NCI-H774 (cell line): ENCODE measurements at places on chromosomes 1 and 21.

DNA sequence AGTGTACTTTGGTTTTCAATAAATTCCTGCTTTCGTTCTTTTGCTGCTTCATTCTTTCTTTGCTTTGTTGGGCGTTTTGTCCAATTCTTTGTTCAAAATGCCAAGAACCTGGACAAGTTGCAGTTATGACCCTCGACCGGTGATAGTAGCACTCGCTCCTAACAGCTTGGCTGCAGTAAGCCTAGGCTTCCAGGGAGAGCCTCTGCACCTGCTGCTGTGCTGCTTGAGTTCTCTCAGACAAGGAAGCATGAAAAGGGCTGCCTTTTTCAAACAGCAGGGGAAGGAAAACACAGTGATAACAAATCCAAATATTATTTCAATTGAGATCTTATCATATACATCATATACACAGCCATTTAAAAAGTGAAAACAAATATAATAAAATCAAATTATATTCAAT lies 12.8 kb upstream of the RIPK4 start:
- DNase-seq, result no peak

GRCh38 chr1:41540886-41541591 lies 56.6 kb upstream of the EDN2 start:
- no peak for DNase-seq

- DNase-seq, result no peak
These were observed 14.1 kb upstream of the ZNF436 start for GRCh38 chr1:23383577-23384311.

DNA sequence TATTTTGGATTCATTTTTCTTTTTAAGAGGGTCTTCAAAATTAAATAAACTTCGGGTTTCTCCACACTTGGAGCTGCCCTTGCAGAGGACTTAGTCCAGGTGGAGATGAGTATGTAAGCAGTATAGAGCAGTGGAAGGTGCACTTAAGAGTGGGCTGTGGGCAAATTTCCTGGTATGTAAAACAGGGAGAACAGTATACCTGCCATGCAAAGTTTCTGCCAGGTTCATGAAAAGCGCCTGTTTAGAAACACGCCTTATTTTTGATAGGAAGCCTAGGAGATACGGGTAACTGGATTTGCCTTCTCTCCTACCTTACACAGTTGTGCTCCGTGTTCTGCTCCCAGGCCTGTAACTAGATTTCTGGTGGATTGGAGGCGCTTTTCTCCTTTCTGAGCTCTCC lies 1.2 kb downstream of the KDM4A start:
- DNase-seq, result no peak

DNA sequence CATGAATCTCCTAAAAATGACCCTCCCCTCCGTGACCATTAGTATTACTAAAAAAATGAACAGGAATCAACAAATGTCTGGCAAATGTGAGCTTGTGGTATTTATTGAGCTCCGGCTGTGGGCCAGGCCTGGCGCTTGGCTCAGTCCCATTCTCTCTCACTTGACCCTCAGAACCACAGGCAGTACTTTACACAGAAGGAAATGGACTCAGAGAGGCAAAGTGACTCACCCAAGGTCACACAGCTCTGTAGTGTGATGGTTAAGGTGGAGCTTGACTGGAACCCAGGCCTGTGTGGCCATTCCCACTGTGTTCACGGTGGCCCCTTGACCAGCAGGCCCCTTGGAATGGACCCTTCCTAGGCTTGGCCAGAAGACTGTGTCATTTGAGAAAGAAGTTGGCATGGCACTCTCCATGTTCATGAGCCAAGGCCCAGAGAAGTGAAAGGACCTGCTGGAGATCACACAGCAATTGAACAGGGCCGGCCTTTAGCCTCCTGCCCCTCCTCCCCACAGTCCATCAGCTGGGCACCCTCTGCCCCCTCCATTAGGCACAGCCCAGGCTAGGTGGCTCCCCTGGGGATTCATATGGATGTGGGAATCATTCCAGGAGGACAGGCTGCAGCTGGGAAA lies 32.1 kb downstream of the FAM151A start:
- no peak for DNase-seq

DNA sequence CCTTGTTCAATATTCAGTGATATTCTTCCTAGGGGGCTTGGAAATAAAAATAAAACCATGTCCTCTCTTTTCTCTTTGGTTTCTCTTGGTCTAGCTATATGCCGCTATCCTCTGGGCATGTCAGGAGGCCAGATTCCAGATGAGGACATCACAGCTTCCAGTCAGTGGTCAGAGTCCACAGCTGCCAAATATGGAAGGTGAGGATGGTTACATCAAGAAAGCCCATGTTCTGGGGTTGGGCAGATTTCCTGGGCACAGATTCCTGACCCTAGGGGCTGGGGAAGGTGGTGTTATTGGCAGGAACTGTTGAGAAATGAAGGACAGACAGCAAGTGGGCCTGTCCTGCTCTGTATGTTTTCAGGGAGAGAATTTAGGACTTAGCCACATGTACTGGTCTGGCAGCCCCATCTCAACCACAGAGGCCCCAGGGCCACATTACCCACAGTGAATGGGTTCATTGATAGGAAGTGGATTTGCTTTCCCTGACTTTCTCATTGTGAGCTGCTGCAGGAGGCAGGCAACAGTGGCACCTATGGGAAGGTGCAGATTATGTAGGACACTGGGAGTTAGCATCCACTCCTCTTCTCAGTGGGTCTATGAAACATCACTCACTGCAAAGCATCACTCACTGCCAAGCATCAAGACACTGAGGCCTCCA lies 37.4 kb upstream of the HSD17B7 start:
- no peak for DNase-seq

DNA sequence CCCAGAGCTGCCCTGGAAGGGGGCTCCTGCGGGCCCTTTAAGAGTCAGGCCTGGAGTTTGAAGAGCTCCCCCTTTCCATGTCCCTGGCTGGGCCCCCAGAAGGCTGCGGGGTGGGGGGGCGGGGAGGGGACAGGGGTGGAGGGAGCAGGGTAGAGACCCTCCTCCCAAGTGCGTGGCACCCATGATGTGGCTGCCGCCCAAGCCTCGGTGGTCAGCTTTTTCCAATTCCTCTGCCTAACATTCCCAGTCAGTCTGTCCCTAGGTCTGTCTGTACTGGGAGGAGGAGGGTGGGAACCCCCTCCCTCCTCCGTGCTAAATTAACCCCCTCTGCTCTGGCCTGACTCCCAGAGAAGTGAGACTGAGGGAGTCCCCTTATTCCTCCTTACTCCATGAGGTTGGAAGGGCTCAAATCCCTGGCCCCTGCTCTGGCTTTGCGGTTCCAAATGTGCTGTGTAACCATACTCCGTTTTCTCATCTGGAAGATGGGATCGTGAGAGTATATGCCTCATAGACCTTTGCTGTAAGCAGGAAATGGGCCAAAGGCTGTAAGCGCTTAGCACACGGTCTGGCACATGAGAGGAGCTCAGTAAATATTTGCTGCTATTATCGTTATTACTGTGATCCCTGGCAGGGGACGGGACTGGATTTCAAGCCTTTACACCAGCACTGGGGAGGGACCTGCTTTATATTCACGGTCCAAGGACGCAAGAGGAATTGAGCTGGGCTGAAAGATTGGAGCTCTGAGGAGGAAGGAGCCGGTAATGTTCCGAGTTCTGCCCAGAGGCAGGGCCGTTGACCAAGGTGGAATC lies 658 bp upstream of the COL16A1 start:
- peak; percentile 92 for DNase-seq

GRCh38 chr1:186297439-186298045 lies 77.5 kb downstream of the TPR start:
- DNase-seq, result no peak

GRCh38 chr21:43005635-43006034 lies 31.3 kb downstream of the PKNOX1 start:
- DNase-seq, result no peak
